MCF 10A (cell line): ENCODE measurements at places on chromosomes 1 and 21.

GRCh38 chr1:118118469-118118868, 66.6 kb downstream of the SPAG17 start:
- DNase-seq, result no peak

DNA sequence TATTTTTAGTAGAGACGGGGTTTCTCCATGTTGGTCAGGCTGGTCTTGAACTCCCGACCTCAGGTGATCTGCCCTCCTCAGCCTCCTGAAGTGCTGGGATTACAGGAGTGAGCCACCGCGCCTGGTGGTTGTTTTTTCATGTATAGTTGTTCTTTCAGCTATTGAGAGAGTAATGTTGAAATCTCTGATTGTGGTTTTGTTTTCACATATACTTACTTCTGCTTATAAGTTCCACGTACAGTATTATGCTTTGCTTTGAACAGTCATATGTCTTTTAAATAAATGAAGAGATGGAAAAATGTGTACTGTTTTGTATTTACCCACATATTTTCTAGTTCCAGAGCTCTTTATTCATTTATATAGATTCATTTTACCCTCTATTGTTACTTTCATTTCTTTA, 44.5 kb downstream of the MARK1 start:
- no peak for DNase-seq

- DNase-seq, result peak; percentile 95
These were observed 268.2 kb upstream of the NR5A2 start for GRCh38 chr1:199759268-199759730.

GRCh38 chr1:20126806-20127440, 7.6 kb upstream of the PLA2G2D start:
- DNase-seq, result no peak

- DNase-seq, result no peak
These were observed 47.1 kb upstream of the ACADM start for GRCh38 chr1:75677443-75677842.

DNA sequence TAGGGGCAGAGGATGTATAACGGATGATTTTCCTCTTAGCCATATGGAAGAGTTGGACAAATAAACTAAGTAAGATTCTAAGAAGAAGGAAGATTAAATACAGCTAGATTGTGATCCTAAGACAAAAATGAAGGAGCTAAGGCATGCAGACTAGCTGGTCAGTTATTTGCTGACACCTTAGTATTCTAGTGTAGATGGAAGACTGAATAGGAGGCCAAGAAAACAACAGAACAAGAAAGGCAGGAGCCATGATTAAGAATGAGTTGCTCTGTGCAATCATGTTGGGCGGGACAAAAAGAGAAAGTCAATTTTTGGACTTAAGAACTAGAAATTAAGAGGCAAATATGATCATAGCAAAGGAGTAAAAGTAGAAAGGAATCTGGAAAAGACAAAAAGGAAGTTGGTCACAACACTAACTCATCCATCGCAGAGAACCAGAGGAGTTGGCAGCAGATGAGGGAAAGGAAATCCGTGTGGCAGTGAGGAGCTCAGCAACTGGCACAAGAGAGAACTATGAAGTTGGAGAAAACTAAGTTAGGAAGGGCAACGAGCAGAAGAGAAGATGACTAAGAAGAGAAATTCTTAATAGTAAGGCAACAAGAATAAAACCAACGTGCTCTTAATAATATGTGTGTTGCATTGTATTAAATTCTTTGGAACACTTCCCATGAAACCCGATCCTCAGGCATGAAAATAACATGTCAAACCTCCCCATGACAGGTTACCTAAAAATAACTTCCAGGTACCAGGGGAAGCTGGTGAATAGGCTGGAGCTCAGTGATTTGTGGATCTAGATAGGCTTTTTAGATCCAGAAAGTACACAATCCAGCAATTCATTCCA, 234.4 kb downstream of the LTN1 start:
- peak; percentile 27 for DNase-seq

GRCh38 chr1:107523736-107524135, 382.9 kb downstream of the NTNG1 start:
- DNase-seq, result no peak

DNA sequence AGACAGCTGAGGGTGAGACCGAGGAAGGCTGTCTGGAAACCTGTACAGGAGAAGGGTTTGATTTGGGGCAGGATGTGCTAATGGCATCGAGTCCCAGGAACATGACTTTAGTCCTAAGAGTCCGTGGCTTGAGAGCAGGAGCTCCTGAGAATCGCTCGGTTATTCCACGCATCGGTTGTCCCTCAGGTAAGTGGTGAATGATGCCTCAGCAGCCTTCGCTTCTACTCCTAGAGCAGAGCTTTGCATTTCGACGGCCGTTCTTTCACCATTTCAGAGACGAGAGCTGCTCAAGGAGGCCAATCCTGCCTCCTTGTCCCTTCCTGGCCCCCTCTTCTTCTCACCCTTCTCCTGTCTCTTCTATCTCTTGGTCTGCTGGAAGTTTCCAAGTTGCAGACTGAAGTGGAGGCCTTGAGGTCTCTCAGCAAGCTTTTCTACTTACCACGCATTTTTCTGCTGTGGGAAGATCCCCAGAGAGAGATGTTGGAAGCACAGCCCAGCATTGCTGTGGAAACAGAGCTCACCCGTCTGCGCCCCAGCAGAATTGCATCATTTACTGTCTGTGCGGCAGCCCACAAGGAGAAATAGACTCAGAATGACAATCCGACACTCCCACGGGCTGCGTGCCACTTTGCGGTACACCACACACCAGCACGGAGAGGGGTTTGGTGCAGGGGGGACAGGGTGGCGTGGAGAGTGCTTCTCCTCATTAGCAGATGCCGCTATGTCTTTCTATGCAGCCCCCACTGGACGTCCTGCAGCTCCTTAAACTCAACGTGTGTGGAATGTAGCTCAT, 270.7 kb upstream of the C1orf174 start:
- no peak for DNase-seq

- peak; percentile 50 for DNase-seq
These were observed 30.0 kb downstream of the IRF2BP2 start for GRCh38 chr1:234579967-234580366.

DNA sequence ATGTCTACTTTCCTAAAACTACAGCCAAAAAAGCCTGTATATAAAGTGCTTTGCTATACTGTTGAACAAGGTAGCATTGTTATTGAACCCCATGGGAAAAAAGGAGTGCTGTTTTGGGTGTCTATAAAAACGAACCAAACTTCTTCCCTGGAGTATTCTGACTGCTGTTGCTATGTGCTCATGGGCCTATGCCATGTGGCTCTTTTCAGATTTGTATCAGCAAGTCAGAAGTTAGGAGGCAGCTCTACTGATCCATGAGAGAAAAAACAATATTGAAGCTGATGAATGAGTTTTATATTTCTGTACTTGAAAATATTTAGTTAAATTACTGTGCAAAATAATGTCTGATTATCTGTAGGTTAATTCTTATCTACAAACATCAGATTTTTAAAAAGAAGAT, 66.5 kb downstream of the ADGRL2 start:
- no peak for DNase-seq

DNA sequence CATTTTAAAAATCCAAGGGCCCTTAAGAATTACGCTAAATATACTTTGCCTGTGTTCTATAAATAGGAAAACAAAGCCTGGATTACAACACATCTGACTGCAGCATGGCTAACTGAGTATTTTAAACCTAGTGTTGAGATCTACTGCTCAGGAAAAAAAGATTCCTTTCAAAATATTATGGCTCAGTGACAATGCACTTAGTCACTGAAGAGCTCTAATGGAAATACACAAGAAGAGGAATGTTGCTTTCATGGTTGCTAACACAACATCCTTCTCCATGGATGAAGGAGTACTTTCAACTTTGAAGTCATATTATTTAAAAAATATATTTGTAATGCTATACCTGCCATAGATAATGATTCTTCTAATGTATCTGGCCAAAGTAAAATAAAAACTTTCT, 248.3 kb upstream of the NEGR1 start:
- DNase-seq, result no peak

DNA sequence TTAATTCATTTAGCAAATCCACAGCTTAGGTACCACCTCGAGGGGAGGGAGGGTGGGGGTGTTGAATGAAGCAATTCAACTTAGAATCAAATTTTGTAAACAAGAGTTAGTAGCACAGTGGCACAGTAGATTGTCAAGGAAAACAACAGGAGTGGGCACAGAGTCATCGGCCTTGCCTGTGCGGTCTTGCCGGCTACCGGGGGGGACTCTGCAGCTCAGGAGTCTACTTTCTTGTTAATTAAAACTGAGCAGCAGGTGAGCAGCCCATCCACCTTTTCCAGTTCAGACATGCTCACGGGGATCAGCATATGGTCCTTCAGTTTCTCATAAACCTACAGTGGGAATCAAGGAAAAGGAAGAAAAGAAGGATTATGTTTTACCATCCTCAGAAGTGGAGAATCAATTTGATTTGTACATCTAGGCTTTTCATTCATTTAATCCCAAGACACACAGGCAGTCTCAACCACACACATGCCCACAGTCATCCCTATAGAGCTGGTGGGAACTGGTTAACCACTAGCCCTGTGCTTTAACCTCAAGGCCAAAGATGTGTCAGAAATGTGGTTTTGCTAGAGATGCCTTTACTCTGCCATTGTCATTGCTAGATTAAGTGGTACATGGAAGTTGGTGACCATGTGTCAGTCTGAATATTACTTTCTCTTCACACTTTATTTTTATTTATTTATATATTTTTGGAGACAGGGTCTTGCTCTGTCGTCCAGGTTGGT, 45.0 kb upstream of the BCL10 start:
- no peak for DNase-seq

DNA sequence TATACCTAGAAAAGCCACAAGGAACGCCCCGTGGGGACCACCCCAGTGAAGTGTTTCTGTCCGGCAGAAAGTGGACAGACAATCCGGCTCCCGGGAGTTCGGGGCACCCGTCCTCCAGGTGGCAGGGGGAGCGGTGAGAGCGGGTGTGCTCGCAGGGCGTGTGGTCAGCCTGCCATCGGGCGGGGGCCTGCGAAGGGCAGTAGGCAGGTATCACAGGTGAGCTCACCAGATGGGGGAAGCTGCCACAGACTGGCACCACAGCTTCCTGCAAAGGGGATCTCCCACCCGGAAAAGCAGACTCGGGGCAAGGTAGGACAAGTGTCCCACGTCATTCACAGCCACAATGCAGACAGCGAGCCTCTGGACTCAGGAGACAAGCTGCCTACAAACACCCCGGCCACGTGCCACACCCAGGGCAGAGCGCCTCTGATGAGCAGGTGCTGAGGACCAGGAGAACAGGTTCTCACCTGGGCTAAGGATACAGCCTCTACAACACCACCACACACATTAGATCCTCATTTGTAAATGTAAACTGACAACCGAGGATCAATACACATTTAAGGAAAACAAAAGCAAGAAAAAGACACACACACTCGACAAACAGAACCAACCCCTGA, 36.4 kb downstream of the VPS26C start:
- no peak for DNase-seq
